ENCODE measurements at places on chromosomes 11 and 22.

DNA sequence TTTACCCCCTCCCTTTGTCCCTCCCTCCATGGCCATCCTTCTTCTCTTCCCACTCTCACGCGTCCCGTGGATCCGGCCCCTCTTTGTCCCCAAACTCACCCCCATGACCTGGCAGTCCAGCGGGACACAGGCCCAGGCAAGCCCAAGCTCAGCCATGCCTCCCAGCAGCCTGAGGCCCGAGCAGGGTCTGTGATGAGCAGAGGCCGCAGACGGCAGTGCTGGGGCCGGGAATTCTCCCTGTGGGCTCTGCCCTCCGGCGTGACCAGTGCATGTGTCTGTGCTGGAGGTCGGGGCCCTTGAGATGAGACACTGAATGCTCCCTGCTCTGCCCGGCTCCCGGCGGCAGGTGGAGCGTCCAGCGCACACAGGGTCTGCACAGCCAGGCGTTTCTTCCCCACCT lies 237.9 kb downstream of the BRD1 start:
- no peak for DNase-seq

DNA sequence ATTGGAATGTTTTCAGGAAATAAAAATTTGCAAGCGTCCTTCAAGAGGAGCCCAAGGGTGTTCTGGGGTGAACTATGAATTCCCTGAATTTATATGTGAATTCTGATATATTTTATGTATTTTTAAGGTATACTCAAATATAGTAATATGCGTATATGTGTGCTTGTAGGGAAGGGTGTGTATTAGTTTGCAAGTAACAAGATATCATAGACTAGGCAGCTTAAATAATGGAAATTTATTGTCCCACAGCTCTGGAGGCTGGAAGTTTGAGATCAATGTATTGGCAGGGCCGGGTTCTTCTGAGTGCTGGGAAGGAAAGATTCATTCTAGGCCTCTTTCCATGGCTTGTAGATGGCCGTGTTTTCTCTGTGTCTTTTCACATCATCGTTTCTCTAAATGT lies 16.2 kb upstream of the SLC6A5 start:
- no peak for DNase-seq

GRCh38 chr11:44269369-44270351 lies 40.3 kb downstream of the ALX4 start:
- no peak for DNase-seq

DNA sequence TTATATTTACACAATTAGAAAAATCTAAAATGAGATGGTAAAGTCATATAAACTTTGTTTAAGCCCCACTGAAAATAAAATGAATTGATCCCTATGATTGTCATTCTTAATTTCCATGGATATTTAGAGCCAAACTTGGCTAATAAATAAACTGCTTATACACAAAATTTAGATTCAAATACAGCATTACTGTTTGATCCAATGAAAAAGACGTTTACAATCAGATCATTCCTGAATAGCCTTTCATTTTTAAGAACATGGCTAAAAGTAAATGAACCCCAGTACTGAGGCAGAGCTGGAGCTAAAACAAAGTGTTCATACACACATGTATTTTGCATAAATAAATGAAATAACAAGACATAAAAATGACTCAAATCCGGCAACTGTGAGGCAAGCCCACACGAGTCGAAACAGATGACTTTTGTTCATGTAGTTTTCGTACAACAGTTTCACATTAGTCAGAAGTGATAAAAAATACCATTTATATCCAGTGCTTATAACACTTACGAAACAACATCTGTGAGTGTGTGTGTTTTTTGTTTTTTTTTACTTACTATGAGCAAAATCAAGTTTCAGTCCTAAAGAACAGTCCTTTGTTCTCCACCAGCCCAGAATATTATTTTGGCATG lies 386.5 kb downstream of the SOX6 start:
- DNase-seq = no peak

DNA sequence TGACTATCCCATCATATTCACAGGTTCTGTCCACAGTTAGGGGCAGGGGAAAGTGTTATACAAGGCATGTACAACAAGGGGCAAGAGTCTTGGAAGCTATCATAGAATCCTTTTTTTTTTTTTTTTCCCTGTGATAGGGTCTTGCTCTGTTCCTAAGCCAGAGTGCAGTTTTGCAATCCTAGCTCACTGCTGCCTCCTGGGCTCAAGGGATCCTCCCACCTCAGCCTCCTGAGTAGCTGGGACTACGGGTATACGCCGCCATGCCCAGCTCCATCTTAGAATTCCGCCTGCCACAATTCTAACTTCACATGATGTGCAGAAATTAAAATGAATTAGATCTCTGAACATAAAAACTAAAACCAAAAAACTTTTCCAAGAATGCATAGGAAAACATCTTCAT lies 31.7 kb downstream of the ZFTA start:
- no peak for DNase-seq

- no peak for DNase-seq
Measured at GRCh38 chr22:39478441-39478850, 21.6 kb downstream of the MGAT3 start.

DNA sequence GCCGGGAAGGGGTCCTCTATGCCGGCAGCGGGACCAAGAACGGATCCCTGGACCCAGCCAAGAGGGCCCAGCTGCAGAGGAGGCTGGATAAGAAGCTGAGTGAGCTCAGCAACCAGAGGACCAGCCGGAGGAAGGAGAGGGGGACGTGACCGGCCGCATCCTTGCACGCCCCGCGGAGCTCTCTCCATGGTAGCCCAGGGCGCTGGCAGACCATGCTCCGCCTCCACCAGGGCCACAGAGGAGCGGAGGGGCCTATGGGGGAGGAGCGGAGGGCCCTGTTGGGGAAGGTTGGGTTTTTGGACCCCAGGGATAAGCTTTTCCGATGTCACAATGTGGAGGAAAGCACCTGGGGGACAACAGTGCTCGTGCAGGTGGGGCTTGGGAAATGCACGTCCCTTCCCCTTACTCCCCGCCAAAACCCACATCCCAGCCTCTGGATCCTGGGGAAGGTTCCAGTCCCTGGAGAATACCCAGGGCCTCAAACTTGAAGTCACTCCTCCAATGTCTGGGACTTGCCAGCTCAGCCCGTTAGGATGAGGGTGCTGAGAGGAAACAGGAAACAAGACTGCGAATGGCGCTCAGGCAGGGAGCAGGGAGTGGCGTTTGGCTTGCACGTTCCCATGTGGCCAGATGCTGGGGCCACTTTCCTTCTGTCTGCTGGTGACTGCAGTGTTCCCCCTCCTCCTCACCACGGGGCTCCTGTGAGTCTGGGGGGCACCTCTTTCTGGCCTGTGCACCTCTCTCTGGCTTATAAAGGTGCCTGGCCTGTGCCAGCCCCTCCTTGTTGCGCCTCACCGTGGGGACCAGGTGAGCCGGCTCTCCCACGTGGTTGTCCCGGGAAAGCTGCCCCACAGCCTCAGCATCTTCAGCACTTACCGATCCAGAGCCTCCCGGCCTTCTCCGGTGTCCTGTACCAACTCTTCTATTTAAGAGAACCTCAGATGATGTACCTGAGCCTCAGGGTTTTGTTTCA lies 36.2 kb downstream of the IGHMBP2 start:
- no peak for DNase-seq

DNA sequence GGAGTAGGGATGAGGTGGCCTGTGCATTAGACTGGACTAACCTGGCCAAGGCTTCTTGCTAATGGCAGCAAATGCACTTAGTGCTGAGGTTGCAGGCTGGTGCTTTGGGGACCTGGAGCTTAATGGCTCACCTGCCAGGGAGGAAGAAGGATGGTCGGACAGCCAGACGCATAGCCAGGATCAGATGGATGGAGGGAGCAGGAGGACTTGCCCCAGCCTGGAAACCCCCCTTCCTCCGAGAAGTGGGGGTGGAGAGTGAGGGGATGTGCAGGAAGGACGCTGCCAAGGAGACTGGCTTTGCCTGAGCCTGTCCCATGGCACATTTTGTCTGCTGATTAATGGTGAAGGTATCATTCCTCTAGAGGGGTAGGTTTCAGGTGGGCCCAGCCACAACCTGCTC lies 17.9 kb downstream of the IGLL1 start:
- DNase-seq = no peak

DNA sequence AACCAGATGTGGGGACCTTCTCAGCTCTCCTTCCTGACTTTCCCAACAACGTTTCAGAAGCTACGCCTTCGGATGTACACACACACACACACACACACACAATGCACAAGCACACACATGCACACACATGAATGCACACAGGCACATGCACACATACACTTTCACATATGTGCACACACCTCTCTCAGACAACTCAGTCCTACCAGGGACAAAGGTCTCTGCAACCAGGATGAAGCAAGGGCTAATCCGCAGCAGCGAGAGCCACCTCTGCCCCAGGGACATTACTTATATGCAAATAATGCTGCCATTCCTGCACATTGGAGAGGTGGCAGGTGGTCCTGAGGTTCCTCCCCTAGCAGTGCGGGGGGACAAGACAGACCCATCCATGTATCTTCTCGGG lies 27.4 kb upstream of the LINC01488 start:
- DNase-seq = no peak

DNA sequence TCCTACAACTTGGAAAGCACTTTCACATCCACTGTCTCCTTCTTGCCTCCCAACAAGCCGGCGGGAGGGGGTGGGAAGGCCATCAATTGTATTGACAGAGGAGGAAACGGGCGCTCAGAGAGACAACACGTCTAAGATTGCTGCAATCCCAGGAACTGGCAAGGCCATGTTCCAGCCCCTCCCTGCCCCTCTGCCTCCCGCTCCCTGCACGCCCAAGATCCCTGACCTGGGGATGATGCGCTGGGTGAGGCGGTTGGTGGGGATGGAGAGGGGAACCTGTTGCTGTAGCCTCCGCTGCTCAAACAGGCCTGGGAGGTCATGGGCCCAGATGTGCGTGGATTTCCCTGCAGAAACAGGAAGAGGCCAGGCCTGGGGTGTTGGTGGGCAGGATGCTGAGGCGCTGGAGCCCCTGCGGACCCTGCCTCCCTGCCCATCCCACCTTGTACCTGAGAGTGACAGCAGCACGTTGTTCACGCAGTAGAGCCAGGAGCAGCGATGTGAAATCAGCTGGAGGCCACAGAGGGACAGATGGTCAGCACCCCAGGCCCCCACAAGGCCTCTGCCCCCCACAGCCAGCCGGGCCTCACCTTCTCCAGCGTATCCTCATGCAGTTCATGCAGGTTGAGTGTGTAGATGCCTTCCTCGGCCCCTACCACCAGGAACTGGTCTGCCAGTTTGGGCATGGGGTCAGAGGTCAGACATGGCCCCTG lies 6.8 kb downstream of the MAP4K2 start:
- no peak for DNase-seq

- peak; percentile 58 for DNase-seq
Measured at GRCh38 chr22:36010882-36011281, 17.7 kb downstream of the RBFOX2 start.

- DNase-seq = no peak
Measured at GRCh38 chr11:18392434-18393321, 1.7 kb upstream of the LDHA start.

DNA sequence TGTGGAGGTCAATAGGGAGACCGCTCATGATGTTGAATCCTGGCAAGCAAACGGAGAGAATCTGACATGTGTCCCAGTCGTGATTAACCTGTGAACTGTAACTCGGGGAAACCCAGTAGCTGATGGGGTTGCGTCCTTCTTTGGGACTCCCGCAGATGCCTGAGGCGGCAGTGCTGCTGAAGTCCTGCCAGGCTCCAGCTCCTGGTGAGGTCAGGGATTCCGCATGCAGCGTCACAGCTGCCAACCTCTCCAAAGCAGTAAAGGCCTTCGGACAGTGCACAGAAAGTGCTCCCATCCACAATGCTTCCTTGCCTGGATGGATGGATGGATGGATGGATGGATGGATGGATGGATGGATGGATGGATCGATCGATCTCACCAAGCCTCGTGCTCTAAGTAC lies 13.5 kb downstream of the KCNQ1 start:
- DNase-seq = no peak

DNA sequence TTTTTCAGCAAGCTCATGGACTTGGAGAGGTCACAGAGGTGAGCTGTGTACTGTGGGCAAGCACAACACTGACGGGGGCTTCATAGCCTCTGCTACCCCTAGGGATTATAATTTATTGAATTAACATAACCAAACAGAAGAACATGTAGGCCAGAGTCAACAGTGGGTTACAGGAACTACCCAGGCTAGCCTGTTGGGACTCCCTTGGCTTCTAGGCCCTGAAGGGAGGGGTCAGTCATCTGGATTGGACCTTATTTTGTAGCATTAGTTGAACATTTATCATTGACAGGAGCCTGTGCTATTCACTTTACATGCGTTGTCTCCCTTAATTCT lies 56.9 kb downstream of the KREMEN1 start:
- DNase-seq = no peak

- DNase-seq = no peak
Measured at GRCh38 chr22:17079572-17079971, 5.2 kb upstream of the IL17RA start.

- DNase-seq = peak; percentile 79
Measured at GRCh38 chr11:72773291-72773690, 20.6 kb downstream of the STARD10 start.

DNA sequence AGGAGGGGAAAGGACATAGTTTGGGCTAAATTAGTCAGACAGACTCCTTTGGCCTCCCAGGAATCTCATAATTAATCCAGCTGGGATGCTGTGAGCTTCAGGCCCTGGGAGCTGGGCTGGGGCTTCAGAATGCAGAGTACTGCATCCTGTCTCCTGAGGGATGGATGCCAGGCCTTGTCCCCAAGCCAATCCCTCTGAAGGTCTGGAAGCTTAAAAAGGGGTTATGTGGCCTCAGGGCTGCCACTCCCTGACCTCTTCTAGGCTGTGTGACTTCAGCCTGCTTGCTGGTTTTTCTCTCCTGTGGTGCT lies 6.9 kb upstream of the LRRC32 start:
- DNase-seq = no peak

- DNase-seq = no peak
Measured at GRCh38 chr22:47167056-47167455, 404.6 kb downstream of the TBC1D22A start.

GRCh38 chr22:18126606-18127005 lies 16.0 kb downstream of the TUBA8 start:
- DNase-seq = no peak

DNA sequence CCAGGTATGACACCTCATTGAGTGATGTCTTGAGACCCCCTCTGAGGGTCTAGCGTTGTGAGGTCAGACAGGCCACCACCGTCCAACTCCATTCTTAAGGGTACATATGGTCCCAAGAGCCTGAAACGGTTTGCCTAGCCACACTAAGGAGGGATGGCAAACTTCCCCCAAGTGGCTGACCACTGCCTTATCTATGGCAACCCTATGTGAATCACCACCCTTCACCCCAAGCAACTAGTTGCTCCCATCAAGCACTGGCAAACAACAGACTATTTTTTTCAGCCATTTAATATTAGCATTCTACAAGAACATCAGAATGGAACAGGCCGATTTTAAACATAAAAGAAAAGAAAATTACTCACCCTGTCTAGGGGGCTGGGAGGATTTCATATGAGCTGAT lies 22.8 kb downstream of the THOC5 start:
- no peak for DNase-seq
